Right lung (tissue), 10 donors: ENCODE measurements at places on chromosomes 6 and 20. TPM values are rescaled to one million over a fixed set of nuclear protein-coding genes. Genes with fewer than 3 reads are reported as not detected.

Gene SCRT2
- polyA plus RNA-seq, result not detected

DNA sequence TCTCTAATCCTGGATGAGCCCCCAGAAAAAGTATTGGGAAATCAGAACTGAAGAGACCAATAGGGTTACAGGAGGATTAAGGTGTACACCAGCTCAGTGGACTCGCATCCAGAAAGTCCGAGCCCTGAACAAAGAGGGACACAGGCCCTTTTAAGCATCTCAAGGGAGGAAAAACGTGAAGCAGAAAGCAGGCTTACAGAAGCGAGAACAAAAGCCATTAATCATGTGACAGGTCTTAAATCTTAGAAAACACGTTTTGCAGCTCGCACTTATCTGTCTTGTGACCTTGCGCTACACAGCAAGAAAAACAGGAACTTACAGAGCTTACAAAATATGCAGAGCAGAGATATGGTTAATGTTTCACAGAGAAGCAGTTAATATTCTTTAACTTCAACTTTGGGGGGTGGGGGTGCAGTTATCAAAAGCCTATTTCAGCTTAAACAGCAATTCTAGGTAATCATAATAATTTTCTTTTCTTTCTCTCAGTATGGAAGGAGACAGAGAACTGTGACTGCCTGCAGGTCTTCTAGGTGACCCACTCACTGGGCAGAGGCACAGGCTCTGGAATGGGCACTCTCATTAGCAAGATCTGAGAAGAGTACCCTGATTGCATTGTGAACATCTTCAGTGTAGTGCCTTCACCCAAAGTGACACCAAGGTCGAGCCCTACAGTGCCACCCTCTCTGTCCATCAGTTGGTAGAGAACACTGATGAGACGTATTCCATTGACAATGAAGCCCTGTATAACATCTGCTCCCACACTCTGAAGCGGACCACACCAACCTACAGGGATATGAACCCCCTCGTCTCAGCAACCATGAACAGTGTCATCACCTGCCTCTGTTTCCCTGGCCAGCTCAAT is 65.0 kb upstream of the MOCS1 start:
- no peak for DNase-seq

GRCh38 chr20:63100926-63101699 is 94.3 kb upstream of the BHLHE23 start:
- DNase-seq, result no peak

- DNase-seq, result peak; percentile 93
Observed at GRCh38 chr6:30690403-30691207, at the start of gene NRM. Gene NRM (minus strand): TSS chr6:30690984. CDS start chr6:30690974, 10 bp downstream.

DNA sequence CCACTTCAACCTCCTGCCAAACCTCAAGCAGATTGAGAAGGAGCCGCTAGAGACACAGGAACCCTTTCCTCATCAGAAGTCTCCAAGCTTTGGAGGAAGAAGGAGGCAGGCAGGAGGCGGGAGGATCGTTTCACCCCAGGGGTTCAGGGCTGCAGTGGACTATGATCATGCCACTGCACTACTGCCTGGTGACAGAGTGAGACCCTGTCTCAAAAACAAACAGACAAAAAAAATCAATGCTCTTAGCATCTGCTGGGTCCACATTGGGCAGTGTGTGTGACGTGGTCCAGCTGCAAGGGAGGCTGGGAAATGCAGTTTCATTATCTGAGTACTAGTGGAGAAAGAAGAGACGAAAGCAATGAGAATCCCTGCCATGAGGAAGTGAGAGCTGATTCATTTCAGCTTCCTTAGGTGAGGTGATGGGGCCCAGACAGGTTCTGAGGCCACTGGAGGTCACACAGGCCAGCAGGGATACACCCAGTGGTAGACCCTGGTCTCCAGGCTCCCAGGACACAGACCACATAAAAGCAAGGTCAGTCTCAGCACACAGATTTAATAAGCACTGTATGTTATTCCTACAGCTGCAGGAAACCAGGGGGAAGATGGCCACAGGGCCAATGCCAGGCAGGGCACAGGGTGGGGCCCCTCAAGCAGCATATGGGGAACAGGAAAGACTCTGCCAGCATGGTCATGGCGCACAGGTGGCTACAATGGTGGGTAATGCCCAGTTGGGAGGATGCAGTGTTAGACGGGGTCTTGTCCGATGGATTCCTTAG is 4.3 kb downstream of the GFRA4 start:
- DNase-seq, result no peak

GRCh38 chr6:45421709-45422502 is 44.2 kb upstream of the SUPT3H start:
- no peak for DNase-seq

Gene CAGE1
- polyA plus RNA-seq, result 0.15 TPM

- DNase-seq, result no peak
Observed at GRCh38 chr20:63551068-63551467, 2.9 kb upstream of the FNDC11 start.

GRCh38 chr6:166586424-166587156 is at the start of gene RAMACL:
Gene RAMACL (minus strand): TSS chr6:166586678. CDS start chr6:166586477, 201 bp downstream.
- DNase-seq, result no peak

DNA sequence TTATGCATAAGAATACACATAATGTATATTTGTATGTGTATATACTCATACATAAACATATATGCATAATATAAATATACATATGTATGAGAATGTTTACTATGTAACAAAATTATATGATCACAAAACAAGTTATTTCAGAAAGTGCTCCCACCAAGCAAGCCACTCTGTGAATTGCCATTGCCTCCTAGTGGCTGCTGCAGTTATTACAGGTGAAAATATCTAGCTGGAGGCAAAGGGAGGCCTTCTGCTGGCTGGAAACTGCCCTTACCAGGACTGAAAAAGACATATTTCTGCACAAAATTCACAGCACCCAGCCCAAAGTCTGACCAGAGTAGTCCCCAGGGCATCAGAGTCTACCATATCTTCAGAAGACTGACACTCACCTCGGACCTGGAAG is 14.4 kb upstream of the ADAM33 start:
- DNase-seq, result no peak

DNA sequence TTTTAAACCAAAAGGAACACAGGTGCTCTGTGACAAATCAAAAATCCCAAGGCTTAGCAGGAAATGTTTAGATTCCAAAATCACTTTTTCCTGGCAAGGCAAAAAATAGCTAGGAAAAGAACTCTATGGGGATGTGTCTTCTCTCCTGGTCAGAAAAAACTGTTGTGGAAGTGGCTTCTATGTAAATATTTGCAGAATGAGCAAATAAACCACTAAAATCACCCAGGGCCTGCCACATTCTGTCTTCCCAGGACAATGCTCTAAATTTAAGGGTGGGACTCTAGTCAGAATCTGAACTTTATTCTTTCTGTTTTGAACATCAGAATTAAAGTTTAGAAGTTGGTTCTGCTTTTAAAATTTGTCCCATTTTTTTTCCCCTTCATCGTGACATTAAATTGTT is 29.3 kb downstream of the GCM1 start:
- no peak for DNase-seq

Gene AKIRIN2
- polyA plus RNA-seq, result 68.6 TPM

Gene SMLR1
- 0.16 TPM for polyA plus RNA-seq

Gene LGSN
- 0.16 TPM for polyA plus RNA-seq

GRCh38 chr6:125277838-125278237 is 23.9 kb downstream of the HDDC2 start:
- DNase-seq, result no peak

DNA sequence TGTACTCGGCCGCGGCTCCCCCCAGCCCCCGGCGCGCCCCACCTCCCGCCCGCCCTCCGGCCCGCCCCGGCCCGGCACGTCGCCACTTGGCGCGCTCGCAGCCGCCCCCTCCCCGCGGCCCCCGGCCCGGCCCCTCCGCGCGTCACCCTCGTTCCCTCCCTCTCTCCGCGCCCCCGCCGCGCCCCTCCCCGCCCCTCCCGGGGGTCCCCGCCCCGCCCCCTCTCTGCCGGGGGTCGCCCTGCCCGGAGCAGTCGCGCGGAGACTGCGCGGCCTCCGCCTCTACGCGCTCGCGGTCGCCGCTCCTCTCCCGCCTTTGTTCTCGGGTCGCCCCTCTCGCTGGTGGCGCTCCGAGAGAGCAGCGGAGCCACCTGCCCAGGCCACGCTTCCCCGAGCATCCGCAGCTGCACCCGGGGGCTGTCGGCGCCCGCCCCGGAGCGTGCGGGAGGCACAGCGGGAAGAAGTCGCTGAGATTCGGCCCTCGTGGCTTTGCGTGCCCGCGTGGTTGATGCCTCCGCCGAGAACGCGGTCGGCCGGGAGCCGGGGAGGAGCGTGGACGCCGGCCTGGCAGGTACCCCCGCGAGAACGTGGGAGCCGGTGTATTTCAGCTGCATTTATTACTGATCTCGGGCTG is at the start of gene PHF10:
Gene PHF10 (minus strand): TSS at position 7 of the 631 bp plus-strand sequence. CDS start 569 bp downstream, outside the sequence.
- peak; percentile 59 for DNase-seq

DNA sequence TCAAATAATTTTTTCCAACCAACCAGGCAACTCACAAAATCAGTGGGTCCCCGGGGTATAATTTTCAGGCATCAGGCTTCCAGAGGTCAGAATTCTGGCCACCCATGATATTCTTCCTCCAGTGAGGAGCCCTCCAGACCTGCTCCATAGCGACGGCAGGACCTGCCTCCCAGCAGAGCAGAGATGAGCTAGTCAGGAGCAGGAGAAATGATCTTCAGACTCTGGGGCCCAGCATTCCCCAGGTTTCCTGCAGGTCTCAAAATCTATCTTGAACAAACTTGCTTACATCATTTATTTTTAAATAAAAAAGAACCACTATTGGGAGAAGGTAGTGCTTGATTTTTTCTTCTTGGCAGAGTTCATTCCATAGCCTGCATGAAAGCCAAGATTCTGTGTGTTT is 44.7 kb downstream of the FAM50B start:
- DNase-seq, result no peak

GRCh38 chr20:1490643-1491195 is 501 bp downstream of the SIRPB2 start:
- DNase-seq, result no peak

DNA sequence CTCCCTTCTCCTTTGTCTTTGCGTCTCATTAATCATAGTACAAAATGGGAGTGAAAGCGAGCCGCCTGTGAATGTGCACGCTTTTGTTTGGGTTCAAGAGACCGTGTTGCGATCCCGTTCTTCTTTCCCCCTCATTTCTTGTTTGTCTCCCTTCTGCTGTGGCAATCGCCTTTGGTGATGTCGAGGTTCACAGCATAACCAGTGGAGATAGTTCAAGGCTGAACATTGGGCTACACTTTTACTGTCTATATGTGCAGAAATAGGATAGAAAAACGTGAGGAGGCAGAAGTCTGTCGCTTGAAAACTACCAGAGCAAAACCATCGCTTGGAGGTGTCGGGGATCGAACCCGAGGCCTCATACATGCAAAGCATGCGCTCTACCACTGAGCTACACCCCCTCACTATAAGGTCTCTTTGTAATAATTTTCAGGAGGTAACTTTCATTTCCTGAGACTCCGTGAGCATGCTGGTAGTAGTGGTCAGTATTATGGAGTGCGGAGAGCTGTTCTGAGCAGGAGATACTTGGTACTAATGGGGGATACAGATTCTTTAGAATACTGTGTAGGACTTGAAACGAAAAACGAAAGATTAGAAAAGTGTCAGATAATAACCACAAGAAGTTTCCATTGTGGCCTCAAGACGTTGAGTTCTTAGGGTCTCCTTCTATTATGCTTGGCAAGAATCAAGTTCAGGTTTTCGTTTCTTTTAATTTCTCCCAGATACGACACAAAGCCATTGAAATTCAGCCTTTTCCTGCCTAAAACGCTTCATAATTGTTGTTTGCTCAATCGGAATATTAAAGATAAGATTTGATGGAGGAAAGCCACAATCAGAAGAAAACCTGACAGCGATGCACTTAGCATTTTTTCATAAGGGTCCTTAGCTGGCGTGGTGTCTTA is 106.6 kb downstream of the TRIM27 start:
- no peak for DNase-seq

DNA sequence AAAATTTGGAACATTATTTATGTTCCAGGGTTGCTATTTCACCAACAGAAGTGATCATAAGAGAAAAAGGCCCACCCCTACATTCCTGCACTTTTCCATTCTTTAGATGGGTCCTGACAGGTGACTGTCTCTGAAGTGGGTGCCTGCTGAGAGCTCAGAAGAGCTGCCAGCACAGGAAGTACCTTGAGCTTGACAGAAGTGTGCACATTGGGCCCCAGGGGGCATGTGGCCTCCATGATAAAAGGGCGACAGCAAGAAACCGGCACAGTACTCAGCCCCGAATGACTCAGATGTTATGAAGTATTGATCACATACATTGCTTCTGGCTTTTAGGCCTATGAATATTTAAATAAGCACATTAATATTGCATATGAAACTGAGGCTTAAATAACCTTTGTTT is 150.4 kb downstream of the PCSK2 start:
- no peak for DNase-seq

GRCh38 chr6:99940582-99940981 is 53.4 kb downstream of the MCHR2 start:
- DNase-seq, result no peak

DNA sequence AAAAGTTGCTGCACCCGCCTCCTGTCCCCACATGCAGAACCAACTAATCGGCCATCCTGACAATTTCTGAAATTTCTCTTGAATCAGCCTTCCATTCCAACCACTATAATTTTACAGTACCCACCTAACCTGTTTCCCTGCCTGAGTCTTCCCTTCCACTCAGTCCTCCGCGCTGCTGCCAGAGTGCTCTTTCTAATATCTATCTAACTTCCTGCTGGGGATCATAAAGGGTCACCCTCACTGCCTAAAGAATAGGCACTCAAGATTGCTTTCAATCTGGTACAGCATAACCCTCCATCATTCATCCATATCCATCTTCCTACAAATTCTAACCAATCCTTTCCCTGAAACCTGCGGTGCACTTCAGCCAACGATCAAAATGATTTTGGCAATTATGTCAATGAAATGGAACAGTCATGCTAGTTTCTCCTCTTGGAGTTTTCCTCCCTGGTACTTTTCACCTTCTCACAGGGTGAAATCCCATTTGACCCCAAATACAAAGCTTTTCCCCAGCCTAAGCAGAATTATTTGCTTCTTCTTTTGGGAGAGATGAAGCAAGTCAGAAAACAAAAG is 117.5 kb upstream of the BEND6 start:
- no peak for DNase-seq

- DNase-seq, result no peak
Observed at GRCh38 chr6:143804835-143805239, 38.3 kb upstream of the LTV1 start.

DNA sequence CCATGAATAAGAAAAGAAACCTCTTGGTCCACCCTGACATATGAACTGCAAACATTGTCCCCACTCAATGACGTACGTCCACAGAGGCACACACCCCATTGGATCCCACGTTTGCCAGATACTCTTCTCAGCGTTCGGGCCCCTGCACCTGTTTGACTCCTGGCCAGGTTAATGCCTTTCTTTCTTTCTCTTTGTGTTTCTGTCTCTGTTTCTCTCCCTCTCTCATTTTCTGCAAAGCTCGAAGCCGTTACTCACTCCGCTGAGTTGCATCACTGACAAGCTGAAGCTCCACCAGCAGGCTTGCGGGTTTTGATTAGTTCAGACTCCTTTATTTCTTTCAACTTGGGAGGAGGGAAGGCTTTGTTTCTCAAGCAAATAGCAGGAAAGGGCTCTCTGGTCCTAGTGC is 135.5 kb upstream of the SUPT3H start:
- no peak for DNase-seq

- DNase-seq, result no peak
Observed at GRCh38 chr6:100685747-100686146, 195.4 kb downstream of the ASCC3 start.
